ENCODE measurements at places on chromosomes 6 and 20.

DNA sequence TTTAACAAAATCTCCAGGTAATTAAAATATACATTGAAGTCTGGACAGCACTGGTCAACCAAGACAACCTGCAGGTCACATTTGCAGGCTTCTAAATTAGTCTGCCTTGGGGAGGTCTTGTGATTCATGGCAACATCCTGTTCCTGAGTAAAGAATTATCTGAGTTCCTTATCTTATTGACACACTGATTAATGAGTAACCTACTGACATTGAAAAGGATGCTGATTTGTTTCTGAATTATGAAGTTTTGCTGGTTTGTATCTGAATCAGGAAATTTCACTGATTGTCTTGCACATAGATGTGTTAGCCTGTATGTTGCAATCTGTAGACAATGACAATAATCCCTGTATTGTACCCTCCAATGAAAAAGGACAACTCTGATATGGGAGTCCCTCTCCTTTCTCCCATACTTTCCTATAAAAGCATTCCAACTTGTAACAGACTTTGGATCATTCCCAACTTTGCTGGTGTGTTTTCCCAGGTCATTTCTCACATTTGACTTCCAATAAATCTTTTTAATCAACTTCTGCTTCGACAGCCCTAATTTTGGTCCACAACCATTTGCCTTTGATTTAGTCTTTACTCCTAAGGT lies 80.0 kb downstream of the LAMP5 start:
- DNase-seq, result no peak

DNA sequence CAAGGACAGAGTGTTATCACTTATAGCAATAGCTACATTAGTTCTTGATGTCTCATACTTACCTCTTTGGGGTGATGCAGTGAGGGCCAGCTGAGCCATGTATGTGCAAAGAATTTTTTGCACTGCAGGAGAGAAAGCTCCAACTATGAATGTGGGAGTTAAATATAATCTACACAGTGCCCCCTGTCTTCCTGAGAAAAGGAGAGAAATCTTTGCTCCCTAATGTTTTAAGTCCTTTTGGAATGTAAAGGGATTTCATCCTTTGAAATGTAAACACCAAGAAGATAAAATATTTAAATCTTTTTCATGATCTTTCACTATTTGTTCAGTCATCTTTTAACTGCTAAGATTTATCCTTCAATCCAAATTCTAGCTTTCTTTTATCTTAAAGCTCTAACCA lies 822.1 kb downstream of the TENT5A start:
- DNase-seq, result no peak

- no peak for DNase-seq
Observed at GRCh38 chr6:166318227-166318626, 10.0 kb upstream of the PRR18 start.

GRCh38 chr20:7856756-7857155 lies 83.5 kb downstream of the HAO1 start:
- DNase-seq, result no peak

GRCh38 chr6:112304680-112305079 lies 42.5 kb upstream of the RFPL4B start:
- DNase-seq, result no peak

Data from NCI-H1105 treated with DMSO at 0.1 percent for 48 hours (cell line).